Endothelial cell of umbilical vein (primary cell): ENCODE measurements at places on chromosomes 3 and 15.

GRCh38 chr3:129257609-129258008 is 8.2 kb downstream of the COPG1 start:
- no peak for DNase-seq

- DNase-seq, result no peak
Measured at GRCh38 chr3:12345141-12345561, 56.3 kb downstream of the PPARG start.

GRCh38 chr15:98580572-98580971 is 67.8 kb upstream of the IGF1R start:
- DNase-seq, result no peak

DNA sequence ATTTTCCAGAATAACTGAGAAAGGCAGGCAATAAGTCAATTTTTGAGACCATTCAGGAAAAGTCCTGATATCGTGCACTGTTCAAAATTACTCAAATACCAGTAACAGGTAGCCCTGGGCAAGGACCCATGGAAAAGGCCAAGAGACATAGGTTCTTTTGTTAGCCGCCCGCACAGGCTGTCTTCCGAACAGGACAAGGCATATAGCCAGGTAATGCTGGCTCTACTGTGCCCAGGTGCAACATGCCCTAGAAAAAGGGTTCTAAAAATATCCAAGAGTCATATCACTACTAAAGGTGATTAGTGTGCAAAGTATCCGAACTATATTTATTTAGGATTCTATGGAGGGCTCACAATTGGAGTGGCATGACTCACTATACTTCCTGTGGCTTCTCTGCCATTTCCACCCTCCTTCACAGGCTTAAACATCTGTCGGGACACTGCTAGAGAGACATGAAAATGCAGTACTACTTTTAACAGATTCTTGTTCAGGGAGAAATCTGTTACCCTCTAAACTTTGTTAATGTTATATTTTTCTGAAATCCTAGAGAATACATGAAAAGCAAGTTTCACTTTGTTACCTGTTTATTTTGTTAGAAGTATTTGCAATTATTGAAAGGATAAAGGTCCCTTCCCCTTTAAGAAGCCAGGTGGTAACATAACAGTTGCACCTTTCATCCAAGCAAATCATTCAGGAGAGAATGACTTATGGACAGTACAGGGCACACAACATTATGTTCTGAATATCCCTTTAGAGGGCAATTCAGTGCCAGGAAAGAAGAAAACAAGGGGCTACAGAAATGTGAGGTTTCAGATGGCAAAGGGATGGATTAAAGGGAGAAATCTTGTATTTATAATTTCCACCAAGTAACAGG is 293.3 kb upstream of the THBS1 start:
- DNase-seq, result peak; percentile 72

GRCh38 chr3:139560411-139560810 is 20.9 kb upstream of the RBP1 start:
- DNase-seq, result no peak

DNA sequence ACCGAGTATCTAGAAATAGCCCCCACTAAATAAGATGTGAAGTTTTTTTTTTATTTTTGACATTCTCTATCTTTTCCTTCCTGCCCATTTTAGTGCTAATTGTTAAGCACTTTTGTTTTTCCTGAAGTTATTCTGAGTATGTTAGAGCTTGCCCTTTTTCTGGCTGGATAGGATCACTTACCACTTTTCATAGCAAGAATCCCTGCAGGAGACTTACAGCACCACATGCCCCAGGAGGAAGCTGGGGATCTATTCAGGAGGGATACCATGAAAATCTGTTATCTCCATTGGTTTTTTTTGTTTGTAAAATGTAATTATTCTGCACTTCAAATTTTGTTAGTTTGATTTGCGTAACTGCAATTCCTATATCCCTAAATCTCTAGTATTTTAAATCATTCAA is 968.4 kb downstream of the ZPLD1 start:
- DNase-seq, result no peak

- peak; percentile 42 for DNase-seq
Measured at GRCh38 chr15:66927201-66928077, 138.0 kb upstream of the SMAD3 start.

- DNase-seq, result no peak
Measured at GRCh38 chr3:16183601-16184270, 9.3 kb downstream of the GALNT15 start.

- no peak for DNase-seq
Measured at GRCh38 chr15:31364301-31365031, 37.8 kb downstream of the KLF13 start.

- DNase-seq, result peak; percentile 82
Measured at GRCh38 chr3:145094355-145094941, 1066.5 kb downstream of the PLOD2 start.

- DNase-seq, result peak; percentile 54
Measured at GRCh38 chr15:66763186-66764071, 61.4 kb downstream of the SMAD6 start.

DNA sequence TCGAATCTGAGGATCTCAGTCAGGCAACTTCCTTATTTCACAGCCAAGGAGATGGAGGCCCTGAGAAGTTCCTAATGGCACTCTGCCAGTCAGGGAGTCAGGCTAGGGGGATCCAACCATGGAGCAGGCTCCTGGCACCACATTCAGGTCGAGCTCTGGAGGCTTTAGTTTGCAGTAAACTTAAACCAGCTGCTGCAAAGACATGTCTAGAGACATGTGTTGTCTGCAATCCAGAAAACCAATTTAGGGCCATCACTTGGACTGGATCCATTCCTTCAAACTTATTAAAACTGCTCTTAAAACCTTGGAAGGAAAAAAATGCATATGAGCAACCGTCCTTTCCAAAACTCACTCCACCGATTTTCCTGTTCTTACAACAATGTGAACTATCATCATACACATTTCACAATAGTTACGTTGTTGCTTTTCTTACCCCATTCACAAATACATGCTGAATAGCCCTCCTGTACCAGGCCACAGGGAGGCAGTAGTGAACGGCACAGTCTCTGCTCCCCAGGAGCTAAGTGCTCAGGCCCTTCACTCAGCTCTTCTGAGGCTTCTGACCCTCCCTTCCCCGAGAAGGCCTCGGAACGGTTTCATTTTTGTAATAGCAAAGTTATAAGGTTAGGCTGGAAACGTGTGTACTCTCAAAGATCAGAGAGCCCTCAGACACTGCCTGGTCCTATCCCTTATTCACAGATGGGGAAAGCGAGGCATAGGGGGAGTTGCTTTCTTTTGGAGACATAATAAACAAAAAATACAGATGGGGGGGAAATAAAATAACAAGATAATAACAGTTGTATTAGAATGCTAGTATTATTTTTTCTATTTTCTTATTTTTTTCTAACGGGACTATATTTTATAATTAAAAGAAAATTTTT is 20.1 kb downstream of the RFT1 start:
- peak; percentile 19 for DNase-seq

GRCh38 chr3:52402101-52402521 is 42.8 kb downstream of the SEMA3G start:
- DNase-seq, result no peak

GRCh38 chr15:81747482-81747881 is 298.3 kb downstream of the MEX3B start:
- no peak for DNase-seq

- peak; percentile 41 for DNase-seq
Measured at GRCh38 chr15:79007066-79007465, 62.2 kb upstream of the CTSH start.

DNA sequence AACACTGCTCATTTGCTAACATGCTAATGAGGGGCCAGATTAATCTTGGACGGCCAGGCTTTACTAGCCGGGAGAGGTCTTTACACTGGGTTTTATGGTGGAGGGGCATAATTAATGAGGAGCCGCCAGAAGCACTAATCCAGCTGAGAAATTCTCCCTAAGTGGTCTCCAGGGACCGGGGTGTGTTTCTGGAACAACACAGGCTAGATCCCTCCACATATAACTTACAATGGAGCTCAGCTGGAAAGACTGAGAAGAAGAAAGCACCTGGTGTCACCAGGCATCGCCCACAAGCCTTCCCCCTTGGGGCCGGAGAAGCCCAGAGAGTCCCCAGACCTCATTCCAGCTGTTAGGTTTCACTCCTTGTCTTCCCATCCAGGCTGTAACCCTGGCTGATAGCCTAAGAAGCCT is 127.5 kb downstream of the MEGF11 start:
- DNase-seq, result no peak

DNA sequence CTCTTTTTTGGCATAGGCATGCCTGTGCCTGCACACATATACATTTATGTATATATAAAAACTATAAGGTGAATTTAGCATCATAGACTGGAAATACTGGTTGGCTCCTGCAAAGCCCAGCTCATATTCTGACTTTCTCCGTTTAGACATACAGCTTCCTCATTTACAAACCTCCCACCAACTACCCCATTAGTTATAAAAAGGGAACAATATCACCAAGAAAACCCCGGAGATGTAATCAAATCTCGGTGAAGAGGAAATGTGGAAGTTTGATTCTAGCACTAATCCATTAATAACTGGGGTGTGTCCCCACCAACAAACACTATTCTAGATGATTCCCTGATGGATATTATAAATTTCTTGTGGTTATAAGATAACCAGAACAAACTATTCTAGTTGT is 517.7 kb upstream of the TBL1XR1 start:
- no peak for DNase-seq

DNA sequence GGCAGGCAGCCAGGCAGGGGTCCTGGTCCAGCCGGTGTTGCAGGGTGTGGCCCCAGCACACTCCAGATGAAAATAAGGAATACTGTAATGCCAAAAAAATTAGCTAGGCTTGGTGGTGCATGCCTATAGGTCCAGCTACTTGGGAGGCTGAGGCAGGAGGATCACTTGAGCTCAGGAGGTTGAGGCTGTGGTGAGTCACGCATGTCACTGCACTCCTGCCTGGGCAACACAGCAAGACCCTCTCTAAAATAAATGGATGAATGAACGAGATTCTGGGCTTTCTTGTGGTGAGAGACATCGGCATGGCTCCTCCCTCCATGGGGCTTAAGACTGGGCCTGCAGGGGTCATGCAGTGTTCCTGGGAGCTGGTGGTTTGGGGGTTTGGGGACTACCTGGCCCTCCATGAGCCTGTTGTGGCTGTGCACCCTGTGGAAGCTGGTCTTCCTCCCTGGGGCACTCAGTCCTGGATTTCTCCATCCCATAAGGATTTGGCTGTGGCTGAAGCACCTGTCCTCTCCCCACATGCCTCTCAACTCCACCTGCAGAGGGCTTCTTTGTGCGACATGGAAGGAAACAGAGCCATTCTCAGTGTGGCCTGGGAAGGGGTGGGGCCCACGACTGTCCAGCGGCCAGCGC is 7.6 kb upstream of the RCCD1 start:
- no peak for DNase-seq

DNA sequence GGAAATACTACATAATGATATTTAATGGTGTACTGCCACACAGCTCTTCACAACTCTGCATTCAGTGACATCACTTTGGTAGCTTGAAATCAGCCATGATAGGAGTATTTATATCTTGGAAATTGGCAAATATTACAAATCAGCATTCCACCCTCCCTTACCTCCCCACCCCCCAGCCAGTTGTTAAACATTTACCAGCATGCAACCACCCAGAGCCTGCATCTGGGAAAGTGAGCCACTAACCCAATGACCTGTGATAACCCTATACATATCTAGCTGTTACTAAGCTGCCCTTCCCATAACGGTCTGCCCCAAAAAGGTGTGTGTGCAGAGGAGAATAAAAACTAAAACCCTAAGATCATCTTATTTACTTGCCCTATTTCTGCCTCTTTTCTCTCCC is 44.6 kb upstream of the SATB1 start:
- no peak for DNase-seq

DNA sequence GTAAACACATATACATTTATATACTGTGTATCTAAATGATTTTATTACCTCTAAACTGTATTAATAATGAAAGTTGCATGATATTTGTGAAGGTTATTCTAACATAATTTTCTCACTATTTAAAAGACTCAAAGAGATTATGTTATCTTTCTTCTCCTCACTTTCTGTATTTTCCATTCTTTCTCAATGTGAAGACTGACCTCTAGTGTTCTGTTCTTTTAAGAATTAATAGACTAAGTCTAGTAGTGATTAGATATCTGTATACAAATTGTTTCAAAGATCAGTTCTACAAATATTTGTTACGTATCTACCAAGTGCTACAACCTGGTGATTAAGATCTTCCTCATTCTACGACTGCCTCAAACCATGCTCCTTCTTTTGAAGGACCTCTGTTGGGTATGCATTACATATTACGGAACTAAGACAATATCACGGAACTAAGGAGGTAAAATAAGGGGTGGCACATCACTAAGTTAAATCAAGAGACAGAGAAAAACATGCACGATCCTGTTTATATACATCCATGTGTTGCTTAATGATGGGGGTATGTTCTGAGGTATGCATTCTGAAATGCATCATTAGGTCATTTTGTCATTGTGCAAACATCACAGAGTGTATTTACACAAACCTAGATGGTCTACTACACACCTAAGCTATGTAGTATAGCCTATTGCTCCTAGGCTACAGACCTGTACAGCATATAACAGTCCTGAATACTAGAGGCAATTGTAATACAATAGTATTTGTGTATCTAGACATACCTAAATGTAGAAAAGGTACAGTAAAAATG is 161.5 kb upstream of the KBTBD8 start:
- peak; percentile 8 for DNase-seq

DNA sequence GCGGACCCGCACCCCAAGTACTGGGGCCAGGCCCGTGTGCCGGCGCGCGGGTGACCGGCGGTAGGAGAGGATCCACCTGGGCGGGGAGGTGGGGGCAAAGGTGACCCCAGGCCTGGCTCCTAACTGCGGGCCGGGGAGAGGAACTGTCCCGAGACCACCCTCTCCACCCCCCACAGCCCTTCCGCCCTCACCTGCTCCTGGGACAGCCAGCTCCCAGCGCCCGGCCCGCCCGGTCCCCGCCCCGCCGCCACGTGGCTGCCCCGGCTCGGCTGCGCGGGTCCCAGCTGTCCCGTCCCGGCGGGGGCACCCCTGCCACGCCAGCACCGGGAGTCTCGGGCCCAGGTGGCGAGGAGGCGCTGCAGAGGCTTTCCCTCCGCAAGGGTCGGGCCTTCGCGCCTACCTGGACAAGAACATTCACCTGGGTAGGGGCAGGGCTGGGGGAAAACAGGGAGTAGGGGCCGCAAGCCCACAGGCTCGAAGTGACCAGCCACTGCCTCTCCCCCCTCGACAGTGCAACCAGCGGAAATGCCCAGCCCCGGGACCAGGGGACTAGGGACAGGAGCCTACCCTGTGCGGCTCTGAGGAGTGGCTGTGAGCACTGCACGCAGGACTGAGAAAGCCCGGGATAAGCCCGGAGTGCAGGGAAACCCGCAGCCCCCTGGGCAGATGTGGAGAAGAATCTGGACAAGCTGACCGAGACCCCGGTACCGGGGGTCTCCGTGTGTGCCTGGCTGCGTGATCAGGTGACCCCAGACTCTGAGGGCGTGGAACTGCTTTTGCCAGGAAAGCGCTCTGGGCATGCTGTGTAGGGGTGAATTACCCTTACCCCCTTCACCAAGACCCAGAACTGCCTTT is at the start of gene SLC12A8:
TSS of gene SLC12A8 (minus strand) at position 240 of the 855 bp plus-strand sequence. CDS start 1,399 bp downstream, outside the sequence.
- DNase-seq, result no peak
